ENCODE measurements at places on chromosomes 7 and 10.

DNA sequence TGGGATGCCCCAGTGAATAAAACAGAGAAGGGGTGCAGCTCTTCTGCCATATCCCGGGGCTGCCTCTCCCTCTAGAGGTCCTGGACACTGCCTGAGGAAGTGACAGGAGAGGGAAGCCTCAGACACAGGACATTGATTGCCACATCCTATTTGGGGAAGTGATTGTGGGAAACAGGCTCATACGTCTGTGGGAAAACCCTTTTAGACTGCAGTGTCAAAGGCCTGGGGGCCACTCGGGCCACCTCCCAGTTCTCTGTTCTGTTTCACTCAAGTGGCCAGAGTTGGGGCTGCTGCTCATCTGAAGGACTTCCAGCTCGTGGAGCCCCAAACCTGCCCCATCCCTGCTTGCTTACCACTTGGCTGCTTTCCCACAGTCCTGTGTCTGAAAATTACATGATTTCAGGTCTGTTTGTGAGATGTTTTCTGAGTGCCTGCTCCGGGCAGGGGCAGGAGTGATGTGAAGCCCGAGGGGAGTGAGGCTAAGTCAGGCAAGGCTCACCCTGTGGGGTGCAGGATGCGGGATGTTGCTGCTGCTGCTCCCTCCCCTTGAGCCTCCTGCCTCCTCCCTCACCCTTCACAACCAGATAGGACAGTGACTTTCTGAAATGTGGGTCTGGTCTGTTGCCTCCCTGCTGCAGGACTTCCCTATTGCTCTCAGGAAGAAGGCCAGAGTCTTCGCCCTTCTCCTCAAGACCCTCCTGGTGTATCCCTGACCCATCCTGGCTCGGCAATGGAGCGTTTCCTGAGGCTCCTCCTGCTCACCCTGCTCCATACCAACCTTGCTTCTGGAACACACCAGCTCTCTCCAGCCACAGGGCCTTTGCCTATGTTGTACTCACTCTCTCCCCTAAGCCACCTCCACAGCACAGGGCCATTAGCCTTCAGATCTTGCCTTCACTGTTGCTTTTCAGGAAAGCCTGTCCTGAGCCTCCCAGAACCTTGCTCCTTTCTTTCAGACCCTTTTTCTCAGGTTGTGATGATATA, 58.4 kb downstream of the NEURL1 start:
- DNase-seq: no peak

DNA sequence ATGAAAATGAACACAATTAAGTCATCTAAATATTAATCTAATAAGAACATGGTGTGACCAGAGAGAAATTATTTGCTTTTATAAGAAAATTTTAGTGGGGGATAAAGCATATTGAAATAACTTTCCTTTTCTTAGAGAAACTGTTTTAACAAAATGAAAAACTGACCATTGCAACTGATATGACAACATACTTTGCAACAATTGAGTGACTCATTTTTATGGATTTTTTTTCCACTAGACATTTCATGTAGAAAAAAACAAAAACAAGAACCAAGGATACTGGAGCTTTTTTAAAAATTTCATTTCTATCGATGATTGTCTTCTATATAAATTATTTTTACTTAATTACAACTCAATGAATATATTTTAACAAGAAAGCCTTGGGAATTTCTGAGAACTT, 90.0 kb downstream of the C1GALT1 start:
- DNase-seq: no peak

DNA sequence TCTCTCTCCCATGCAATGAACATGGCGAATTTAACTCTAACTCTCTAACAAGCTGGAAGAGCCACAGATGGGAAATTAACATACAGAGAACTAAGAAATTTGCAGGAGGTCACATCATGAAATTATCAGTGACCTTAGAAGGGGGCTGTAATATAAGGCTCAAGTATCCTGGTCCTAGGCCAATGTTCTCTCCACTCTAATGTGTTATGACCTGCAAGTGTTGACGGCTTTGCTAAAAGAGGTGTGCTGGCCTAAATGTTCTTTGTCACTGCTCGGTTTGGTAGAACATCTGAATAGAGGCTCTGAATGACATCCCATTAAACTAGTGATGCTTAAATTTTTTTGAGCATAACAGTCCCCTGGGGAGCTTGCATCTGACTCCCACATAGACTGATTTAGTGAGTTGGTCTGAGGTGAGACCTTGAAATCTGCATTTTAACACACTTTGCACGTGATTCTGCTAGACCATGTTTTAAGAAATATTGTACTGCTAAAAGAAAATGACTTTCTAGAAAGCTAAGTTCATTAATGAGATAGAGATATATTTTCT, 129.3 kb downstream of the GFRA1 start:
- DNase-seq: no peak

DNA sequence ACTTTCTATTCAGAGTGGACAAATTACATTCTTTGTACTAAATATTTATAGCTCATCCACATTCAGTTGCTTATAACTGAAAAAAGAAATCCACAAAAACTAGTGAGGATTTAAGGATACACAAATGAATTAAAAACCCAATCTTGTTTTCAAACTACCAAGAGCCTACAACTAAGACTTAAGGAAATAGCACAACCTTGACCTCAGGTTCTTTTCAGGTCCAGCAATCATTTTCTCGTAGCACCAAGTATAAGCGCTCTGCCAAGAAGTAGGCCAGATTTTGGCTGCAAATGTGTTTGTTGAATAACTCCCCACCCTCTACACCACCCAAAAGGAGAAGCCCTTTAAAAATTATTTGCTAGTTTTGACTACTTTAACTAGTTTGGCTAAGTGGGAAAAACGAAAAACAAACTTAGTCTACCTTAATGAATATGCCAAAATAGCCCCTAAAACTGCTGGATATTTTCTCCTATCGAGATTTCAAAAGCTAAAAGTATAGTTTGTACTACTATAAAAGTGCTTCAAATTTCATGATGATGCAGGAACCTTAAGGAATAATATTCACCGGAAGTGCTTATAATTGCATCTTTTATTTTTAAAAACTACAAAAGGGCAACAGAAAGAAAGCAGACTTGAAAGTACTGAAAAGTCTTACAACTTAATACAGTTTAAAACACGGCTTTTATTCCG, 2.7 kb upstream of the KMT2E start:
- no peak for DNase-seq

DNA sequence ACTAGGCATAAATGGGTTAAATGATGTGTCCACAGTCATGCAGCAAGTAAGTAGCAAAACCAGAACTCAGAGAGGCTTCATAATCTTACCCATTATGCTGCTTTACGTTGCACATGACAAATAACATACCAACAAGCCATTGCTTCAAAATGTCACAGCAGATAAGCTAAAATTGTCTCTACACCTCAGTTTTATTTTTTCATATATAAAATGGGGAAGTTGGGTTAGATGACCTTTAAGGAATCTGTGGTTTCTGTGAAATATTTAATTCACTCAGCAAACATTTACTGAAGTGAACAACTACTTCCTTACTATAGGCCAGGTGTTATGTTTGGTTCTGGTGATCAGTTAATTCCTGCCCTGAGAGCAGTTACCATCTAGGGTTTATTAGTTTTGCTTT, 2.2 kb upstream of the ASCC1 start:
- no peak for DNase-seq

DNA sequence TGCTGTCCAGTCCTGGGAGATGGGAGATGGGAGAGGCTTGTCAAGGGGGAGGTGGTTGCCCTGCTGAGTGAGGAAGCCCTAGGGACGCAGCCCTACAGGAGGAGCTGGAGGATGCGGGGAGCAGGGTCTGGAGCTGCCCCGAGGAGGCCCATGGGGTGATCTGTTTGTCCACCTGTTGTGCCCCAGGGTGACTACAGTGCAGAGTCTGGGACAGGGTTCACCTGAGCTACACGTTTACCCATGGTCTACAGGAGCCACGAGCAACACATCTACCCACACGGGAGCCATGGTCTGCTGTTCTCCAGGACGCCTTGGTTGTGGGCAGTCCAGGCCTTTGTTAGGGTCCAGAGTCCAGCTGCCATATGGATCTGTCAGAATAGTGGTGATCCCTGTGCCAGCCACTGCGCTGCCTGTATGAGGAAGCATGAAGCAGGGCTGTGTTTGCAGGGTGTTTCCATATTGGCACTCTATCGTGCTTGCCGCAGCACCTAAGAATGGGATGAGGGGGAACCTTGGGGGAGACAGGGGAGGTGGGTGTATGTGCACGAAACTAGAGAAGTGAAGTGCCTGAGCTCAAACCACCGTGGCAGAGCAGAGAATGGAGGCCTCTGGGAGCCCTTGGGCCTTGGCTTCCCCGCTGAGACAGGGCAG, 23.7 kb downstream of the ZNF775 start:
- DNase-seq: no peak

- no peak for DNase-seq
Observed at GRCh38 chr7:31948029-31948428, 122.2 kb downstream of the PDE1C start.
